ENCODE measurements at places on chromosomes 11 and 22.

DNA sequence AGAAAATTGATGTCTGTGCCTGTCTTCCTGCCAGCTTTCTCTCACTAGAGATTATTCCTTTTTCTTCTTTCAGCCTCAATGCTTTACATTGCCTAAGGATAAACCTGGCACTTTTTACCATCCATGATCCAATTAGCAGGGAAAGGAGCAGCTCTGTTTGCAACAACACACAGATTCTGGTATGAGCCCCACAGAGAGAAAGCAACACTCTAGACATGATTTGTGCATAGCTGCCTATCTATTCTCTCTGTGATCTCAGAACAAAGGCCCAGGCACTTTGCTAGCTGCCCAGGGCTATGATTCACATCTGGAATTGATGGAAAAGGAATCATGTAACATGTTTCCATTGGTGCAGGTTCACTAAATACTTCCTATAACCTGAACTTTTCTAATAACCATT is 685.0 kb downstream of the ETS1 start:
- no peak for DNase-seq

DNA sequence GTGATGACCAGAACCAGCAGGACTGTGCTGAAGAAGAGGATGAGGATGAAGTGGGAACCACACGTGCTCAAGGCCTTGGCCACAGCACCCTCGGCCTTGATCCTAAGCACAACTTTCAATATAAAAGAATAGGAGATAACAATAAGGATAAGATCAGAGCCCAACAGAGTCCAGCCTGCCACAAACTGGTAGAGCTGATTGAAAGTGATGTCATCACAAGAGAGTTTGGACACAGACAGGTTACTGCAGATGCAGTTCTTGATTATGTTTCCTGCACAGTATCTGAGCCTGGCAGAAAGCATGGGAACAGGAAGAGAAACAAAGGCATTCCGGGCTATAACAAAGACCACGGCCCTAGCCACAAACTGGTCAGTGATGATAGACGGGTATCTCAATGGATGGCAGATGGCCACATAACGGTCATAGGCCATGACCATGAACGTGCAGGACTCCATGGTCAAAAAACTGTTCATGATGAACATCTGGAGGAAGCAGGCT is 4.5 kb downstream of the OR56A4 start:
- DNase-seq: no peak

DNA sequence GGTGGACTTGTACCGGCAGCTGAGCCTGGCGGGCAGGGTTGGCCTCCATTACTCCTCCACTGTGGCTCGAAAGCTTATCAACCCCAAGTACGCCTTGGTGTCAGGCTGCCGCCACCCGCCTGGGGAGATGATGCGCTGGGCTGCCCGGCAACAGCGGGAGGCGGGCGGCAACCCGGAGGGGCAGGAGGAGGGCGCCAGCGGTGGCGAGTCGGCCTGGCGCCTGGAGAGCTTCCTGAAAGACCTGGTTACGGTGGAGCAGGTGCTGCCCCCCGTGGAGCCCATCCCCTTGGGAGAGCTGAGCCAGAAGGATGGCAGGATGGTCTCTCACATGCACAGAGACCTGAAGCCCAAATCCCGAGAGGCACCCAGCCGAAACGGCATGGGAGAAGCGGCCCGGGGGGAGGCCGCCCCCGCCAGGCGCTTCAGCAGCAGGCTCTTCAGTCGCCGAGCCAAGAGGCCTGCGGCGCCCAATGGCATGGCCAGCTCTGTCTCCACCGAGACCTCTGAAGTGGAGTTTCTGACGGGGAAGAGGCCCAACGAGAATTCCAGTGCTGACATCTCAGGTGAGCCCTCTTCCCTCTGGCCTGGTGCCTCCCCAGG is 26.7 kb downstream of the FAM83F start:
- no peak for DNase-seq

- no peak for DNase-seq
Measured at GRCh38 chr22:40008726-40009291, 14.1 kb downstream of the FAM83F start.

GRCh38 chr11:64041846-64042245 is 6.1 kb downstream of the FLRT1 start:
- no peak for DNase-seq

- peak; percentile 79 for DNase-seq
Measured at GRCh38 chr11:76208438-76209374, 2.4 kb upstream of the WNT11 start.

- peak; percentile 83 for DNase-seq
Measured at GRCh38 chr11:128476729-128477128, 110.6 kb downstream of the ETS1 start.

GRCh38 chr11:74620531-74620930 is 28.1 kb downstream of the POLD3 start:
- no peak for DNase-seq

DNA sequence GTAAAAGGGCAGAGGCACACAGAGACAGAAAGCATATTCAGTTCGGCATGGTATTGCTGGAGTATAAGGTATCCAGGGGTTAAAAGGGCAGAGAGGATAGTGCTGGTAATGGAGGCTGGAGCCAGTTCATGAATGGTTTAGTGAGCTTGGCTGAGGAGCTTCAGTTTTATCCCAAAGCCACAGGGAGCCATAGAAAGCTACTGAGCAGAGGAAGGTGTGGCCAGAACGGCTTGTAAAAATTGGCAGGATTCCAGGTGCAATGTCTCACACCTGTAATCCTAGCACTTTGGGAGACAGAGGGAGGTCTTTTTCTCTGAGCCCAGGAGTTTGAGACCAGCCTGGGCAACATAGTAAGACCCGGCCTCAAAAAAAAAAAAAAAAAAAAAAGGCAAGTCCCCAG is 186.1 kb downstream of the MYO18B start:
- DNase-seq: no peak

Measured in activated naive CD4-positive, alpha-beta T cell treated with anti-CD3 and anti-CD28 coated beads for 36 hours (primary cell).